ENCODE measurements at places on chromosomes 2 and 18. TPM values are rescaled to one million over a fixed set of nuclear protein-coding genes. Genes with fewer than 3 reads are reported as not detected.
A peak's percentile ranks its signal among the peaks of the same experiment; 100 is the strongest.

- DNase-seq: no peak
These were observed 192.6 kb upstream of the MYT1L start for GRCh38 chr2:2523461-2524347.

DNA sequence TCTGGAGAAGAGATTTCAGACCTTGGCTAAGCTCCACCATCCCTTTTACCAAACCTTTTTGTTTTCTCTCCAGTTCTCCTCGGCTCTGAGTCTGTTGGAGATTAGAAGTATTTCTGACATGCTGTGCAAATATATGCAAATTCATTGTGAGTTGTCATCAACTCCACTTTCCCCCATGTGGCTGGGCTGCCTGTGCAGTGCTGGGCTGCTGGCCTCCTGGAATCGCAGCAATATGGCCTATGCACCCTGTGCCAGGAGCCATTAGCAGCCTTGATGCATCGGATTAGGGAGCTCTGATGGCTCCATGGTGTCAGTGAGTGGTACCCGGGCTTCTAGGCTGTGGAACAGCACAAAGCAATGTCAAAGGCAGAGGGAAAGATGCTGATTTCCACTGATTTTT, 80.0 kb downstream of the GPR39 start:
- DNase-seq: no peak

DNA sequence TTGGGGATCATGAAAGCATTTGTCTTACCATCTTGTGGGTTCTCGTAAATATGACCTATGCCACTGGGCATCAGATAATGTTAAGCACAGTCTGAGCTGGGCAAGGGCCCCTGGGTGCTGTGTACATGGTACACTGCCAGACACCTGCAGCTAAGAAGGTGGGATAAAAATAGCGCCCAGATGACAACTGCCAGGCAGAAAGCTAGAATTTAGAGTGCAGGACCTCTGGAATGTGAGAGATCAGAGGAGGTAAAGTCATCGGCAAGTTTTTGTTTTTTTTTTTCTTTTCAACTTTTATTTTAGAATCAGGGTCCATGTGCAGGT, 53.8 kb upstream of the CYRIA start:
- DNase-seq: no peak

The GPR45 gene
- total RNA-seq: not detected

GRCh38 chr2:186717320-186718007, 23.6 kb downstream of the FAM171B start:
- no peak for DNase-seq

GRCh38 chr2:50753234-50753633, 278.7 kb downstream of the NRXN1 start:
- DNase-seq: no peak

- DNase-seq: no peak
These were observed 73.3 kb upstream of the THOC1 start for GRCh38 chr18:341102-341501.

GRCh38 chr2:174400853-174401252, 5.3 kb downstream of the SCRN3 start:
- no peak for DNase-seq

DNA sequence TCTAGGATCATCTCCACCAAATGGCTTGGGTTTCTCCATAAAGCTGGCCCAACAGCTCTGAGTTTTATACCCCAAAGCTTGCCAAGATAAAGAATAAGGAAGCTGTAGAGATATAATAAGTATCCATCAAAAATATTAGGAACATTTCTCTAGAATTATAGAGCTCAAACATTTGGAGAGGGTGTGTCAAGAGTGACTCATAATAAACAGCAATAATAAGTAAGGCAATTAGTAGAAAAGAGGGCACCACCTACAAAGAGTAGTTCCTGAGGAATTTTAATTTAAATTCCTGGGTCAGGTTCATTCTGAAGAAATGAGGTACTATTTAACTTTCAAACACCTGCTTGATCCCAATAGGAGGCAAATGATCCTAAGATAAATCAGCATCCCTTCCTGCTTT, 41.4 kb upstream of the NCKAP5 start:
- no peak for DNase-seq

GRCh38 chr2:205892251-205892655, 193.7 kb downstream of the INO80D start:
- DNase-seq: no peak

DNA sequence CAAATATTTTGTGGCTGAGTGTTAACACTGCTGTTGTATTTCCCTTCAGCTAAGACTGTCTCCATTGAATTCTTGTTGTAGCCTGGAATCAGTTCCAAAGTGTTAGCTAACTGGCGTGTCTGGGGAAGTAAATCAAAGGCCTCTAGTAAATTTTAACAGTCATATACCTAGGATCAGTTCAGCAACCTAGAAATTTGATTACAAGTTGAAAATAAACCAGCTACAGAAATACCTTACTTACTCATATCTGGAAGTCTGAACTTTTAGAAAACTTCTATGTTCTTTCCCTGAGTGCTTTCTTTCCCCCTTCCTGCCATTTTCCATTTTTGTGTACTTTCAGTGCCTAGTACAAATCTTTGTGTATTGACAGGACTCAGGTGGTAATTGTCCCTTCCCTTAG, 396.7 kb upstream of the DCC start:
- DNase-seq: no peak

- no peak for DNase-seq
These were observed 2.9 kb upstream of the SLC9A4 start for GRCh38 chr2:102470168-102470567.

DNA sequence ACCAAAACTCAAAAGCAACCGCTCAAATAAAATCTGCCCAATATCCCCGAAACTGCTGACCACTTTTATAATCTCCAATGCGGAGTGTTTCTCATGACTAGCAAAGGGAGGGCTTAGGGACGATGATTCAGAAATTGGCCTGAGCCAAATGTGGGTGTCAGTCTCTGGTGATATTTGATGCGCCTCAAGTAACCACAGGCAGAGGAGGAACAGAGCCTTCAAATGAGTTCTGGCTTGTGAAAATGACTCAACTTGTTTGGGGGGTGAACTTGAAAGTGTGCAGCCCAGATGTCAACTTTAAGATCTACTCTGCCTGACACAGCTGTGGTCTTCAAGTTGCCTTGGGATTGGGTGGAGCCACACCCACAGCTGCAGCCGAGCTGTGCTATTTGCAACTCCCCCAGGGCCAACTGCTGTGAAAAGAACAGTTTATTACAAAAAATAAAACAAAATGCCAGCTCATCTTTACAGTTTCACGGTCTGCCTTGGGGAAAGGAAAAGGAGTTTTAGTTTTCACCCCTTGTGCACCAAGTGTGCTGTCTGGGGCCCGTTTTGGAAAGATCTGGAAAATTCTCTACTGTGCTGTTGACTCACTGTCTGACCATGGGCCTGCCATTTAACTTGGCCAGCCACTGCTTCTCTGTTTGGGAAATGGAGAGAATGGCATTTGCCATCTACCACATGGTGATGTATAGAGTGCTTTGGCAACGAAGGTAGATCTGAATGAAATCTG, 222.1 kb downstream of the MTX2 start:
- peak; percentile 70 for DNase-seq

The SRD5A2 gene
- not detected for total RNA-seq

GRCh38 chr2:207823865-207824264, 54.2 kb upstream of the FZD5 start:
- DNase-seq: no peak

GRCh38 chr2:218406949-218407618, 7.4 kb downstream of the CTDSP1 start:
- peak; percentile 73 for DNase-seq

The TTC27 gene
- total RNA-seq: 22.6 TPM

The SPDYA gene
- total RNA-seq: 1.6 TPM
